Posterior cingulate gyrus (tissue), 11 donors: ENCODE measurements at places on chromosomes 2 and 18.

GRCh38 chr2:218788529-218789255 lies 6.7 kb downstream of the CYP27A1 start:
- DNase-seq: no peak

GRCh38 chr18:79922971-79923411 lies 28.5 kb downstream of the SLC66A2 start:
- DNase-seq: peak; percentile 68

DNA sequence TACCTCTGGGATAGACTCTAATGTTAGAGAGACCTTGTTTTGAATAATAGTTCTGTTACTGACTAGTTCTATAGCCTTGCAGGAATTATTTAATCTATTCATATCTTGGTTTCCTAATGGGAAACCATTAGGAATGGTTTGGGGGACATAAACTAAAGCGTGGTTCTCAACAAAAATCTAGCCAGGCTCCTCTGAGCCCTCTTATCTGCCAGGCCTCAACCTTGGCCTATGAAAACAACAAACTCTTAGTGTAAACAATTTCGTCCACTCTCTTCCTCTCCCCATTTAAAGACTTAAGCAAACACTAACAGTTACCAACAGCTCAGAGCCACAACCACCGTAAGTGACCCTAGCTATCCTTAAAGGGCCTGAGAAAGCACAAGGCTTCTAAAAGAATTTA lies 10.6 kb upstream of the NBAS start:
- DNase-seq: no peak

- no peak for DNase-seq
These were observed 191.5 kb upstream of the PARD3B start for GRCh38 chr2:204353823-204354222.

DNA sequence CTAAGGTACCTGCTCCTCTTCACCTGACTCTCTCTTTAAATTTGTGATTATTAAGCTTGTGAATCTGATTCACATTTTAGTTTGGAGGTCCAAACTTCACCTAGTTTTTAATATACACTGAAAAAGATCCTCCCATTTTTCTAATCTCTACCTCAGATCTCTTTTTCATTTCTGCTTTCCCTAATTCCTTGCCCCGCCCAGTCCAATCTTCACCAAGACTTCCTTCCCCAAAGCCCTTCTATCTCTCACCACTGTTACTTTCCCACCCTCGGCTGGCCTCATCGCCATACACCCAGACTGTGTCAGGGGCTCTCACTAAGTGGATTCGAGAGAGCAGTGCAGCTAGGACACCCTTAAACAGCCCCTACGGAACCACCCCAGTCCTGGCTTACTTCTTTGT lies 40.0 kb downstream of the LBH start:
- DNase-seq: no peak

- no peak for DNase-seq
These were observed 1.8 kb downstream of the CDK5R2 start for GRCh38 chr2:218961229-218961628.

DNA sequence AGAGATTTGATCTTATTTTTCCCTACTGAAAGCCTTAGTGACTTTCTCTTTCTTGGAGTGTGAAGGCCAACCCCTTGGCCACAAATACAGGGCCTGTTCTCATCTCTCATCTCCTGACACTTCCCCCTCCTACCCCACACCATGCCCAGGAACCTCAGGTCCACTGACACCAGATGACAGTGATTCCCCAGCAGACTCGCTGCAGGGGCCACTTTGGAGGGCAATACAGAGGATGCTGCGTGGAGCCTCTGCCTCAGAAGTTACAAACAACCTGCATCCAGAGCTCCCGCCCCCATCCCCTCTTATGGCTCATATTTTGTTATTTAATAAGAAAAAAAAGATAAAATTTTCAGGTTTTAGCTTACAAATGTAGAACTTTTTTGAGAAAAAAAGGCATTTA lies 70.1 kb upstream of the LGALSL start:
- DNase-seq: no peak

- DNase-seq: no peak
These were observed 84.0 kb downstream of the KIAA1328 start for GRCh38 chr18:36912887-36913286.

DNA sequence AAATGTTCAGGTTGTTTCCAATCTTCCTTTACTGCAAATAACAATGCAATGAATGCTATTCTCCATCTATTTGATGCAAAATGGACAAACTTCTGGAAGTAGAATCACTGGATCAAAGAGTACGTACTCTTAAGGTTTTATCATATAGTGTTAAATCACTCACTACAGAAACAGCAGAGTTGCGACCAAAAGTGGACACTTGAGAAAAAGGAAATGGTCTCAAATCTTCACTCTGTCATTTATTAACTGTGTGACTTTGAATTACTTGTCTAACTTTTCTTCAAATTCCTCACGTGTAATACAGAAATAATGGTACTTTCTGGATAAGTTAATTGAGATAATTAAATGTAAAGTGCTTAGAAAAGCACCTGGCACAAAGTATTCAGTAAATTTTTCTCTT lies 78.1 kb downstream of the CERKL start:
- DNase-seq: no peak

- no peak for DNase-seq
These were observed 55.1 kb downstream of the RBBP8 start for GRCh38 chr18:22988208-22988607.

DNA sequence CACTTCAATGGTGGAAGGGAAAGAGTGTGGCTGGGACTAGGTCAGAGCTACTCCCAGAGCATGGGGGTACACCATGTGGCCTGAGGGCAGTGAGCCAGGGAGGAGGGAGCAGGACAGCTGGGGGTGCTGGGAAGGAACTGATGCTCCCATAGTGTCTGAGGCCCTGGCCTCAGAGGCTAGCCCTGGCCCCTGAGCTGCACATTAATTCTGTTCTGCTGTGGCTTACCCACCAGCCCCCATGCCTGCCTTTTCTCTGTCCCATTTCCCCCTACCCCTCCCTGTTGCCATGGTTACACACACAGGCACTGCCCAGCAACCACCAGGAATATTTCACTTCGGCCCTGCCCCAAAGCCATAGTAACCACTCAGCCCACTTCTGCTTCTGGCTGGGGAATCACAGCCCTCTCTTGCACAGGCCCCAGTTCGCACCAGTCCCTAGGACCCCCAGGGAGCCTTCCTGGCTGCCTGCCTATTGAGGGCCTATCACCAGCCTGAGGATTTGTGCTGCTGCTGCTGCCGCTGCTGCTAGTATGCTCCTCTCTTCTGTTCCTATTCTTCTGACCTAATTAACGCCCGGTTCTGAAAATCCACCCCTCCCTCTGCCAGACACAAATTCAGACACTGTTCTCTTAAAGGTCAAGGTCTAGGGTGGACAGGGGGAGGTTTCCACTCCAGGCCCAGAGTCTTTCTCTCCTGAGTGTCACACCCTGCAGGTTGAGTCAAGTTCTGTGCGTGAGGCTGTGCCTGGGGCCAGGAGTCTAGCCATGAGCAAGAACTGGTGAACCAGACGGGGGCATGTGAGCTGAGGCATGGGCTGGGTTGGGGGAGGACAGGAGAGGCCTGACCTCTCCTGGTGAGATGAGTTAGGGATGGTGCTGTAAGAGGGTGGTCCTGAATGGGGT lies 87.1 kb upstream of the MCFD2 start:
- DNase-seq: peak; percentile 70

DNA sequence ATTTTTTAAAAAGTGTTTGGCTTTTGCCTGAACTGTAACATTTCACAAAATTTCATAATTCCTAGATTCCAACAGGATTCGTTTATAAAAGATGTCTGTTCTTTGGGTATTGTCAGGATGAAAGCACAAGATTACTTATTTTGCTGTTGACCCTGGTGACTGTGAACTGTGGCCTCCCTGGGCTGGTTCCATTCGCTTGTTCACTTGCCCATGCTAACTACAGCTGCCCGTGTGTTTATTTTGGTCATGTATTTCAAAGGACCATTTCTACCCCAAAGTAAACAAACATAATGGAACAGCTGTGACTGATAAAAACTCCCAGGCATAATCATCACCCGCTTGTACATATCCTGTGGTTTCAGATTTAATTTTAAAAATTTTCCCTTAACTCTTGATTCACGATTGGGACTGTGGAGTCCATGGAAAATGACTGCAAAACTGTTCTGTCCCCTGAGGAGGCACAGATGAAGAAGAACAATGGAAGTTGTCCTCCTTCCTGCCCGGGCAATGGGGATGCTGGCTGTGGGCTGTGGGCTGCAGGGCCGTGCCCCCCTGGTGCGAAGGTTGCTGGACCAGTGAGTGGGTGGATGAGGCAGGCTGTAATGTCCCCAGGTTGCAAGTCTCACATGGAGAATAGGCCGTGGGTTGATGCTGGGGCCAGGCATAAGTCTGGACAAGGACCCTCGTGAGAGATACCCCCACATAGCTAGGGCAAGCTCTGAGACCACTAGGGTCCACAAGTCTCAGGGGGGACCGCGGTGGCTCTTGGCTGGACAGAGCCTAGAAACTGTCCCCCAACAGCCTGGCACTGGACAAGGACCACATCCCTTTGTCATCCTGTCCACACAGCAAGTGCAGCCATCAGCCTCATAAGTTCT lies 28.9 kb upstream of the HDAC4 start:
- no peak for DNase-seq

- DNase-seq: no peak
These were observed 184.6 kb downstream of the CYP26B1 start for GRCh38 chr2:71962911-71963694.

DNA sequence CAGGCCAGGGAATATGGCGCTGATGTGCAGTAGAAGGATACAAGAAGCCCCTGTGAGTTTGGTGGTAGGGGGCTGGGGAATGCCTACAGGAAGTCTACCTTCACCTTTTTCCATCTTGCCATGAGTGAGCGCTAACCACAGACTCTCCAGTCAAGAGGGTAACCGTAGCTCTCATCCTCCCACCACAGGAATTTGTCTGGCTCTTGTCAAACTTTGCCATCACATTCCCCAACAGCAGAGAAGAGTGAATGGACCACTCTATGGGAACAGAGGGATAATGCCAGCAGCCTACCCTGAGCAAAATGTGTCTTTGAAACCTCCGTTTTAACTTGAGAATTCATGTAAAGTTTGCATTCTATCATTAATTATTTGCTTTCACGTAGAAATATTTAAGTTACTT lies 168.3 kb downstream of the NRP2 start:
- no peak for DNase-seq

DNA sequence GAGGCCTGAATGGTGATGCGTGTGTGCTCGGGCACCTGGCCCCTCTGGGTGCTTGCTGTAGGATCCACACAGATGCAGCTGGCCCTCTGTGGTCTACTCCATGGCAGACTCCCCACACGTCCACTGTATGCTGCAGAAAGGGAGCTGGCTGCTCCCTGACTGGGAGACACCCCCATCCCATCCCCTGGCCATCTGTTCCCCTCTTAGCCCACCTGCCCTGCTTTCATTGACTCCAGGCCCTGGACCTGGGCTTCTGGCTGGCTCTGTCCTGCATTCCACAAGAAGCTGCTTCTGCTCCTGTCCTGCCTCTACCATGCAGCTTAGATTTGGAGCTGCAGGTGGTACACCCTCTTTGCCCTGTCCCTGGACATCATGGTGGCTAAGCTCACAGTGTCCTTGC lies 80.1 kb downstream of the FHOD3 start:
- DNase-seq: no peak

- no peak for DNase-seq
These were observed 466.8 kb upstream of the ZEB2 start for GRCh38 chr2:144986691-144987090.

DNA sequence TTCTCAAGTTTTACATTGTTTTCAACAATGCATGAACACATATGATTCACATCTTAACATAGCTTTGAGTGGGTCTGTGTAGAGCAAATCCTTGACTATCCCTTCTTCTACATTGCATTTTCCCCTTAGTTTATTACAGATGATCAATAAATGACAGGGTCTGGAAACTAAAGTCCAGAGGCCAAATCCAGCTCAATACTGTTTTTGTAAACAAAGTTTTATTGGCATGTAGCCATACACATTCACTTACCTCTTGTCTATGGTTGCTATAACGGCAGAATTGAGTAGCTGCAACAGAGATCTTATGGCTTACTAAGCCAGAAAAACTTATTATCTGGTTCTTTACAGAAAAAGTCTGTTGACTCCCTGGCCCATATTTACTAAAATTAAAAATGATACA lies 12.8 kb downstream of the FANCL start:
- DNase-seq: no peak

DNA sequence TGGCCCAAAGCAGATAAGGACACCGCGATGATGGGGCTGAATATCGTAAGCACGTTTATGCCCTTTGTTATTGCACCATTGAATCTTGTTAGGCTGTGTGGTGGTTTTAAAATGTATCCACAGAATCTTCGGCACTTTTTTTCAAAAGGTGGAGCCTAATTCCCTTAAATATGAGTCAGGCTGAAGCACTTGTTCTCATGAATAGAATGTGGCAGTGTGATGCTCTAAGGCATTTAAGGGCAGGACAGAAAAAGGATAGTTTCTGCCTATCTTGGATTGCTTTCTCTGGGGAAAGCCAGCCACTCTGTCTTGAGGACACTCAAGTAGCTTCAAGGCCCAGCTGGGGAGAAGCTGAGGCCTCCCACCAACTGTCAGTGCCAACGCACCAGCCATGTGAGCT lies 39.6 kb downstream of the ABCA12 start:
- no peak for DNase-seq

- no peak for DNase-seq
These were observed 97.6 kb downstream of the UXS1 start for GRCh38 chr2:106096299-106097037.

- DNase-seq: no peak
These were observed 1.9 kb downstream of the USP37 start for GRCh38 chr2:218566296-218566695.

- no peak for DNase-seq
These were observed 554 bp downstream of the ASIC4 start for GRCh38 chr2:219514836-219515235.

GRCh38 chr2:239246723-239247122 lies 154.1 kb downstream of the HDAC4 start:
- DNase-seq: no peak

- DNase-seq: no peak
These were observed 58.1 kb upstream of the PELI1 start for GRCh38 chr2:64202206-64202845.

DNA sequence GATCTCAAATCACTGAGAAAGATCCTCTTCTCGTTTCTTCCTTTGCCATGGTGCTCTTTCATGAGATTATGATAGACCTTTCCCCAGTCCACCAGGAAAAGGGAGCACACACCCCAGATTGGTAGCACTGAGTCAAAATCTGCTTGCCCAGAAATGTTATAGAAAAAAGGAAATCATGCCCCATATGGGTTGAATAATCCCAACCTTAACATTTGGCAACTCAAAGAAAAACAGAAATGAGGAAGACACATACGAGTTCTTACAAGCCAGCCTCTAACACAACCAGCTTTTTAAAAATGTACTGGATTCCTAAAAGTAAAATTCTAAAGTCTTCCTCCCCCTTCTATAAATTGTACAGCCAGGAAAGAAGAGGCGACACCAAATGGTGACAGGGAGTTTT lies 103.0 kb downstream of the ANKRD44 start:
- DNase-seq: no peak

DNA sequence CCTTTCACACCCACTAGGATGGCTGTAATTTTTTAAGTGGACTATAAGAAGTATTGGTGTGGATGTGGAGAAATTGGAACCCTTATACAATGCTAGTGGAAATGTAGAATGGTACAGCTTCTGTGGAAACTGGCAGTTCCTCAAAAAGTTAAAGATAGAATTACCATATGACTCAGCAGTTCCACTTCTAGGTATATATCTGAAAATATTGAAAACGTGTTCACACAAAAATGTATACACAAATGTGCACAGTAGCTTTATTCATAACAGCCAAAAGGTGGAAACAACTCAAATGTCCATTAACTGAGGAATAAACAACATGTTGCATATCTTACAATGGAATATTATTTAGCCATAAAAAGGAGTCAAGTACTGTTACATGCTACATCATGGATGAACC lies 17.7 kb downstream of the TANK start:
- no peak for DNase-seq
